ENCODE measurements at places on chromosomes 12 and 14.

DNA sequence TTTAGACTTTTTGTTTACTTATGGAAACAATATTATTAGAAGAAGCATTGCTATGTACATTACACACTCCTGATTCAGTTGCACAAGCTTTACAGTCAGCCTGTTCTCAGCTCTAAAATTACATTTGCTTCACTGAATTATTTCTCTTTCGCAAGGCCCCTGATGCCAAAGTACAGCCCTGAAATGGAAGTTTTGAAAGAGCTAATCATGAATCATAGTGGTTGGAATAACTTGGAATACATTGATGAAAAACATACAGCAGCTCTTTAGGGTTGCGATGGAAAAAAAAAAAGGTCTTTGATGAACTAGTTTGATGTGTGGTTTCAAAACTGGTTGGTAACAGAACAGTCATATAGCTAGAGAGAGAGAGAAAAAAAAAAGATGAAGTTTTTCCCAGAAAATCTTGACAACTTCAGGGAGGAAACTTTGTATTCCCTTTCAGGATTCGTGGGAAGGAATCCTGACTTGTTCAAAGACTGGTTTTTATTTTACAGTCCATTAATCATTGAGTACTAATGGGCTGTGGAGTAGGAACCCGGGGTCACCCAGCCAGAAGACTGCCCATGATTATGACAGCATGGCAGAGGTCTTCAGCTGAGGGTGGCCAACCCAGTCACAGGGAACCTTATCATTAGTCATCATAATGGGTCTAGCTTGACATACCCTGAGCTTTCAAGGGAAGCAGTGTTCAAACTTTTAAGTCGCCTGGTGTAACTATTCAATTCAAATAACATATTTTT is 460.1 kb downstream of the NAV3 start:
- DNase-seq = no peak

DNA sequence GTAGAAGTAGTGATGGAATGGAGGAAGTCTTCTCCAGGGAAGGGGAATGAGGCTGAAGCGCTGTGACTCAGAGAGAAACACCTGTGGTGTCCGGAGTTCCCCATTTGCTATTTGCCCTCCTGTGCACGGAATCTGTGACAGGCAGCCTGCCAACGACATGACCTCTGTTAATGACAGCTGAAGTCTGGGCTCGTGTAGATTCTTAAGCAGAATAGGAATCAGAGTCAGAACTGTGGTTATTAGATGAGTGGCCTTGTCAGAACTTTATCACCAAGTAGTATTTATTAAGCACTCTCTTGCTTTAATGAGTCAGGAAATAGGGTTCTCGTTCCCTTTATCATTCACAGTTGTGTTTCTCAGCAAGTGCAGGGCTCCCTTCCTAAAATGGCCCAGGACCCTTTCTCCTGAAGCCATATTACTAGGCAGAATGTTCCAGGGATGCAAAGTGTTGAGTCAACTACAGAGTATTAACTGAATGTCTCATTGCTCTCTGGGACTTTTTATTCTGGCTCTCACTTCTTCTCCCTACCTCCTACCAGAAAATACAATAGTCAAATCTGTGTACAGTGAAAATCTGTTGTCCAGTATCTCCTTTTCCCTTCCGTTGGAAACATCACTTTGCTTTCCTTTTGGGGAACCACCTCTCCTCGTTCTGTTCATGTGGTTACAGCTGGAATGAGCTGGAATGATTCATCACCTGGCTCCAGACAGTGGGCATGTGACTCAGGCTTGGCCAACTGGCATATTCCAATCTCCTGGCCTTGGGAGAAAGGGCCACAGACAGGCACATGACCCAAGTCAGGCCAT is 77.8 kb upstream of the MAX start:
- no peak for DNase-seq

DNA sequence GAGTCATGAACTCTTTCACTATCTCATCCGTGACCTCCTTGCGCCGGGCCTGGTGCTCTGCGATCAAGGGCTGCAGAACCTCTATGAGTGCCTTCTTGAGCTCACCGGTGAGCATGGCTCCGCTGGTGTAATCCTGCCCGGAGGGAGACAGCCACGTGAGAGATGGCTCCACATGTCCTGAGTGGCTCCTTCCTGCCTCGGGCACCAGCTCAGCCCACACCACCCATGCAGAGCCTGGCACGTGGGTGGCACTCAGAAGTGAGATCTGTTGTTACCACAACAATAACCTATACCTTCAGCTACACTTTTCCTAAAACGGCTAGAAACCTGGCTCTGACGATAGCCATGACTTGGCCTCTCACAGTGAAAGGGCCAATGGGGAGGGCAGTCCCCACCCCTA is 11.8 kb downstream of the SLC25A47 start:
- DNase-seq = no peak

- DNase-seq = no peak
Observed at GRCh38 chr12:71999795-72000194, 61.1 kb downstream of the TPH2 start.

GRCh38 chr14:72549026-72549425 is 344.9 kb downstream of the DPF3 start:
- no peak for DNase-seq

- DNase-seq = no peak
Observed at GRCh38 chr12:77679686-77680085, 151.0 kb upstream of the NAV3 start.

DNA sequence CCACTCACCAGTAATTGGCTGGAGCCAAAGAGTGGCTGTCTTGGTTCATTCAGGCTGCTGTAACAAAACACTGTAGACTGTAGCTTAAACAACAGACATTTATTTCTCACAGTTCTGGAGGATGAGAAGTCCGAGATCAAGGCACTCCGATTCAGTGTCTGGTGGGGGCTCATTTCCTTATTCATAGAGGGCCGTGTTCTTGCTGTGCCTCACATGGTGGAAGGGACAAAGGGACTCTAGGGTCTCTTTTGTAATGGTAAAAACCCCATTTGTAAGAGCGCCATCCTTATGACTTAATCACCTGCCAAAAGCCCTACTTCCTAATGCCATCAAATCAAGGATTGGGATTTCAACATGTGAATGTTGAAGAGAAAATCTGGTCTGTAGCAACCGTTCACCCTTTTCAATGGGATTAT is 34.7 kb upstream of the CDKN3 start:
- no peak for DNase-seq
